ENCODE measurements at places on chromosomes 1 and 21.

DNA sequence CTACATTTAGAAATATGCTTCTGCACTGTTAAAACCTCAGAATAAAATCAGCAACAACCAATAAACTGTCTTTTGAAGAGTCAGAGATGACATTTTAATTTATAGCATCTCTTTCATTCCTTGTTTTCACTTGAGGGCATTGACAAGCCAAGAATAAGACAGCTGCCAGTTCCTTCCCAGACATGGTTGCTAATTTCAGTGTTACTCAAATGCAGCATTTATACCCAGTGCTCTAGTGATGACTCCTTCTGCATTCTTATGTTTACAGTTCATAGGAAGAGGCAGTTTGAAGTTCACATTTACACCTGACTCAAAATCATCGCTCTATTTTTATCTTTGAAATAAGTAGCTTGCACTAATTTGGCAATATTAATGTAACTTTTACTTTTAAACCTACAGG, 44.9 kb downstream of the PLA2G4A start:
- no peak for DNase-seq

GRCh38 chr1:145545055-145545454, 62.7 kb upstream of the GPR89A start:
- no peak for DNase-seq

GRCh38 chr1:26307363-26307781, 936 bp upstream of the UBXN11 start:
- no peak for DNase-seq

- no peak for DNase-seq
Measured at GRCh38 chr1:143643148-143643885, 328.5 kb downstream of the FAM72C start.

GRCh38 chr1:107529511-107530149, 388.8 kb downstream of the NTNG1 start:
- DNase-seq = no peak

- DNase-seq = no peak
Measured at GRCh38 chr1:209618756-209619420, 33.3 kb downstream of the LAMB3 start.

DNA sequence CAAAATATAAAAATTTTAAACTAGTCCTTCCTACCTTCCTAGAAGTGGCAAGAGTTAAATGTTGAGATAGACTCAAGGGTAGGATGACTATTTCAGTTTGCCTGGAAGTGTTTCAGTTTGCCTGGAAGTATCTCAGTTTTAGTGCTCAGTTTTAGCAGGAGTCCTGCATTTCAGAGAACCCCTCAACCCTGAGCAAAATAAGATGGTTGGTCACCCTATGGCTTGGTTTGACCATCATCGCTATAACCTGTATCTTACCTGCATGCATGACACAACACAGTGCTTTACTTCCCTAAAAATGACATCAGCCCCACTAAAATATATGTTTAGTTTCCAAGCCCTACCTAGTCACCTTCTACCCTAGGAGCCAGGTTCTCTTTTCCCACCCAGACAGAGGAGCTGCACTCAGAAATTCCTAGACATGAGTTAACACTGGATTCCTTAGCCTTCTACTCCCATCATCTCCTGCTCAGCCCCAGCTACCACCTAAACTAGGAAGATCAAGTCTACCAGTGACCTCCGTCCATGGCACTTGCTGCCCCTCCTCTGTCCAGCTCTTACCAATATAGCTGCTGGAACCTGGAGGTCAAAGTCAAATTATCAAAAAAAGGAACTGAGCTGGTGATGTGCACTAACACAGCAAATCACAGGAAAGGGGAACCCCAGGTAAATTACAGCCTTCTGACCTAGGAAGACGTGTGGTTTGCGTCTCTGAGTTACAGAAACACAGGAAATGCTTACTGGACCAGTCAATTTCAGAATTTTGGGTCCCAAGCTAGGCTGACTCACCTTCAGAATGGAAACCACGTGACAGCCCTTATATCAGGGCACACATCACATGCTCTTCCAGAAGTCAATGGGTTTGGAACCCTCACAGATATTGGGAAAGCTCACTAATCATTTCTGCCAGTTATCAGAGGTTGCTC, 2.2 kb upstream of the G0S2 start:
- DNase-seq = no peak

- DNase-seq = no peak
Measured at GRCh38 chr1:241800640-241801039, 47.4 kb upstream of the EXO1 start.

DNA sequence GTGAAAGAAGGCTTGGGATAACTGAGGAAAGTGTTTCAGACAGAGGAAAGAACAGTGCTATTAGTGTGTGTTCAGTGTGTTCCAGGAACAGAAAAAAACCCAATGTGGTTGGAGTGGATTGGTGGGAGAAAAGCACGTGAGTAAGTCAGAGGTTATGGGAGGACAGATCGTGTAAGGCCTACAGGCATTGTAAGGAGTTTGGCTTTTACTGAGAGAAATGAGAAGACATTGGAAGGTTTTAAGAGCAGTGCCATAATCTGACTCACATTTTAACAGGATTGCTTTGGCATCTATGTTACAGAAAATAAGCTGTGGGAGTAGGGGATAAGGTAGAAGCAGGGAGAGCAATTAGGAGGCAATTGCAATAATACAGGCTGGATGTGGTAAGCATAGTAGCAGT, 4.8 kb downstream of the ARPC5 start:
- no peak for DNase-seq

DNA sequence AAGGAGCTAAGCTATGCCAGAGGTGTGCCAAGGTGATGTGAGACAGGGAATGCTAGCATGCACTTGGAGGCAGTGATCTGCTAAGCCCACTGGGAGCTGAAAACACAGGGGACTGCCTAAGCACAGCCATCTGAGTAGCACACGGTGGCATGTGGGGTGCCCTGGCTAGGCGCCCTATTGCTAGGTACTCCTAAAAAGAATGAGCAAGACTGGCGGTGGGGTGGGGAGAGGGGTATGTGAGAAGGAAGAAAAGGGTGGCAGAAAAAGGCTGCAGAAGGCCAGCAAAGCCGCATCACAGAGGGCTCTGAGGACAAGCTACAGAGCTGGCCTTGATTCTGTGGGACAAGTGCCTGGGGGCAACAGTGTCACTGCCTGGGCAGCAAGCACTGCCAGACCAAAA, 23.9 kb downstream of the PARP1 start:
- DNase-seq = no peak

GRCh38 chr1:185695299-185695698, 38.9 kb upstream of the HMCN1 start:
- DNase-seq = no peak

DNA sequence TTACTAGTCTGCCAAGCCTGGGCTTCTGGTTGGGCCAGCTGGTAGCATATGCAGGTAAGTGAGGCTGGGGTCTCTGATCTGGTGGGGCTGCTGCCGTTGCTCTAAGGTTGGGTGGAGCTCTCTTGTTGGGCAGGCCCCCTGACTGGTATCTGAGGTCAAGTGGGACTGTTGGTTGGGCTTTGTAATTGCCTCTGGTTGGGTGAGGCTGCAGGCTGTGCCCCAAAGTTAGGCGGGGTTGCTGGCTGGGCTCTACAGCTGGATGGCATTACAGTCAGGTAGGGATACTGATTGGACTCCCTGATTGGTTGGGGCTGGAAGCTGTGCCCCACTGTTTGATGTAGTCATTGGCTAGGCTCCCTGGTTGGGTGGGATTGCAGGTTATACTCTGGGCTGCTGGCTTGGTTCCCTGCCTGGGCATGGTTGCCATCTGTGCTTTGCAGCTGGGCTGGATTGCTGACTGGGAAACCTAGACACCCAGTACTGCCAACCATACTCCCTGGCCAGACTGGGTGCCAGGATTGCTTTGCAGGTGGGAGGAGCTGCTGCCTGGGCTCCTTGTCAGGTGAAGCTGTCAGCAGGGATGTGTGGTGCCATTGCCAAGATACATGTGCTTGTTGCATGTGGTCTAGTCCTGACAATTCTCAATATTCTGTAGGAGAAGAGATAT, 130.5 kb downstream of the RABGAP1L start:
- DNase-seq = no peak

DNA sequence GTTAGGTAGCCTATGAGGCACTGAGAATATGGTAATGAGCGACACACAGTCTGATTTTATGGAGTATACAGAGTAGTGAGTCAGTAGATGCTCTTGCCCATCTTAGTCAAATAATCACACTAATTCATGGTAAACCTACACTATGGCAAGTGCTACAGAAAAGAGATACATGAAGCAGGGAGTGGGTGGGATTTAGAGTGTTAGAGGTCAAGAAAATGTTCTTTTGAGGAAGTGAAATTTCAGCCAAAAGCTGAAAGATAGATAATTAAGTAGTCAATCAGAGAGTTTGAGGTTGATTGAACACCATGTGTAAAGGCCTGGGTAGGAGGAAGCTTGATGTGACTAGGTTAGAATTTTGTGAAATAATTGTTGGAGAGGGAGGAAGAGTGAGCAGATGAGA, 14.7 kb downstream of the MDM4 start:
- no peak for DNase-seq

GRCh38 chr1:8871539-8871935, 6.9 kb downstream of the ENO1 start:
- DNase-seq = no peak

GRCh38 chr1:214270097-214270650, 10.8 kb upstream of the SMYD2 start:
- DNase-seq = no peak

- DNase-seq = no peak
Measured at GRCh38 chr1:211789641-211790464, 40.7 kb downstream of the LPGAT1 start.

DNA sequence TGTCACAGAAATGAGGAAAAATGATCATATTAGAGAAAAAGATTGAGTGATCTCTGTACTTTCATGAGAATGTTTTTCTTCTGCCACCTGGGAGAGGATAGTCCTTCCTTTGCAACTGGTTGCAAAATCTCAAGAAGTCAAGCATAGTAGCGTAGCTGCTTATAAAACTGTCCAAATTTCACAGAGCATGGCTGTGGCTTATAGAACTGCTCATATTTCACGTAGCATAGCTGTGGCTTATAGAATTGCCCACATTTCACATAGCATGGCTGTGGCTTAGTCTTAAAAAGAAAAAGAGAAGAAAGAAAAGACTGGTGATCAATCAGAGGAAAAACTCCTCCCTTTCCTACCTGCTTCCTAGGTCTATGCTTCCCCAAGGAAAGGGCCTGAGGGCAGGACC, 329.5 kb downstream of the SIPA1L2 start:
- no peak for DNase-seq

GRCh38 chr1:15837931-15838330, 9.6 kb upstream of the SPEN start:
- DNase-seq = no peak

- DNase-seq = no peak
Measured at GRCh38 chr1:209324901-209325871, 258.3 kb upstream of the CAMK1G start.

DNA sequence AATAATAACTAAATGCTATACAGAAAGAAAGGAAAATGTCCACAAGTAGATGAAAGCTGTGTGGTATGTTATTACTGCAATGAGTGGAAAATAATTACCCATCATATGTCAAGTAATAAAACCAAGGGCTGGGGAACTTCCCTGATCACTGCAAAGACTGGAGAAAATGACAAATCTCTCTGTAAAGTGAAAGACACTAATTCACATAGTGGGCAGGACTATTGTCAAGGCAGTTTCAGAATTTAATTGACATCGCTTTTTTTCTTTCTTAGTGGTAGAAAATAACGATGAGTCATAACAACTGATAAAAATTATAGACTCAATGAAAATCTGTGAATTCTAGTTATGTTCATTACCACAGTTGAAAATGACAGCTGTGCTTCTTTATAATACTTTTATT, 153.7 kb upstream of the ST6GALNAC5 start:
- DNase-seq = no peak

DNA sequence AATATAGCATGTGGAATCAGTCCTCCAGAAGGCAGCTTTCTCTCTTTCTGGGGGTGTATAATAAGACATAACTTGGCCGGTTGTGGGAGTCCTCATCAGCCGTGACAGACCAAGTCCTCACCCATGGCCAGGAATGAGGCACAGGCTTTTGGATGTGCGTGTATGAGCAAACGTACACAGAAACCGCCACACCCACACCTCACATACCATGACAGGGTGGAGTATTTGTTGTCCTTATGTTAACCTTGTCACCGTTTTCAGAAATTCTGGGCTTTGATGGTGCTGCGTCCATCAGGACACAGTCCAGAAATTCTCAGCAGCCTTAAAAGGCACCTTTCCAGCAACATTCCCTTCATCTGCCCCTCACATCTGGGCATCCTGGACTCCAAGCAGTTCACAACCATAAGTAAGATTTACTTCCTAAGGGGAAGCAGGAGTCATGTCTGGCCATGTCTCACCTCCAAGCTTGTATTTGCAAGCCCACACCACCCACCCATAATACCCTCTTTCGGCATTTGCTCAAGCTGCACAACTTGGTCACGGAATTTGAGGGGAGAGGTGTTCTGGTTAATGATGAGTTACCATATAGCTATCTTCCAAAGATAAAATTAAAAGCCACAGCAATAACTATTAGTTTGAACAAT, 12.4 kb downstream of the C1orf116 start:
- no peak for DNase-seq

GRCh38 chr1:219563568-219563967, 49.3 kb downstream of the ZC3H11B start:
- no peak for DNase-seq

GRCh38 chr1:157585984-157586383, 11.9 kb downstream of the FCRL4 start:
- DNase-seq = no peak

DNA sequence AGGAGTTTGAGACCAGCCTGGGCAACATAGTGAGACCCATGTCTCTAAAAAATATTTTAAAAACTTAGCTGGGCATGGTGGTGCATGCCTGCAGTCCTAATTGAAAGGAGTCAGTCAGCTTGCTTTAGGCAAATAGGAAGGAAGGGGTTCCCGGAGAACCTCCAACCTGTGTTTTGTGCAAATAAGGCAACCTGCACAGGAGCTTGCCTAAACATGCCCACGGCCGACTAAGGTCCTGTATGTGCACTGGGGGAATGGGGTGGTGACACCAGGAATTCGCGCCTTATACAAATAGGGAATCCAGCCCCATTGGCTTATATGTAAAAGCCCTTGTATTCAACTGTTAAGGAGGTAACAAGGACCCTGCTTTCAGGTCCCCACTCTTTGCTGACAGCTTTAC, 429.2 kb upstream of the ZP4 start:
- DNase-seq = no peak

GRCh38 chr1:183094351-183094750, 71.1 kb downstream of the LAMC1 start:
- DNase-seq = no peak

DNA sequence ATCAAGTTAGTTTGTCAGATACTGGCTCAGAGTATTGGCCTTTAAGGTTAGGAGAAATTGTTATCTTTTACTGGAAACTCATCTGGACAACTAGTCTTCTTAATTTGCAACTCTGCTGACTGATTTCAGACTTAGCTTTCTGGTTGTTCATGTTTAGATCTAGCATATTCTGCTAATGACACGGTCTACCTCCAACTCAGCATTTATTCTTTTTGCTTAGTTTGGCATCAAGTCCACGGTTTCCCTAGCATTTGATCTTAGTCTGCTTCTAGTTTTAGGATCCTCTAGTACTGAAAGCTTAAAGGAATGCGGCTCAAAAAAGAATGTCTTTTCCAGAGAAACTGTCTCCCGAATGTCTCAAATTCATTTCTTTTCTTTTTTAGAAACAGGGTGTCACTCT, 75.6 kb upstream of the SLFNL1 start:
- no peak for DNase-seq

- DNase-seq = no peak
Measured at GRCh38 chr1:182101415-182102042, 40.0 kb upstream of the ZNF648 start.

GRCh38 chr1:97646071-97646470, 274.8 kb downstream of the DPYD start:
- no peak for DNase-seq

GRCh38 chr1:203590603-203591002, 36.0 kb upstream of the ATP2B4 start:
- DNase-seq = no peak

GRCh38 chr1:205061665-205062069, 18.7 kb downstream of the CNTN2 start:
- peak; percentile 86 for DNase-seq

Measured in activated effector memory CD4-positive, alpha-beta T cell treated with anti-CD3 and anti-CD28 coated beads, Interleukin-2, amount 50 U/mL, for 16 hours (primary cell).